ENCODE measurements at places on chromosomes 3 and 15.
A peak's percentile ranks its signal among the peaks of the same experiment; 100 is the strongest.

GRCh38 chr15:99143655-99144610 lies 39.1 kb downstream of the SYNM start:
- no peak for DNase-seq

DNA sequence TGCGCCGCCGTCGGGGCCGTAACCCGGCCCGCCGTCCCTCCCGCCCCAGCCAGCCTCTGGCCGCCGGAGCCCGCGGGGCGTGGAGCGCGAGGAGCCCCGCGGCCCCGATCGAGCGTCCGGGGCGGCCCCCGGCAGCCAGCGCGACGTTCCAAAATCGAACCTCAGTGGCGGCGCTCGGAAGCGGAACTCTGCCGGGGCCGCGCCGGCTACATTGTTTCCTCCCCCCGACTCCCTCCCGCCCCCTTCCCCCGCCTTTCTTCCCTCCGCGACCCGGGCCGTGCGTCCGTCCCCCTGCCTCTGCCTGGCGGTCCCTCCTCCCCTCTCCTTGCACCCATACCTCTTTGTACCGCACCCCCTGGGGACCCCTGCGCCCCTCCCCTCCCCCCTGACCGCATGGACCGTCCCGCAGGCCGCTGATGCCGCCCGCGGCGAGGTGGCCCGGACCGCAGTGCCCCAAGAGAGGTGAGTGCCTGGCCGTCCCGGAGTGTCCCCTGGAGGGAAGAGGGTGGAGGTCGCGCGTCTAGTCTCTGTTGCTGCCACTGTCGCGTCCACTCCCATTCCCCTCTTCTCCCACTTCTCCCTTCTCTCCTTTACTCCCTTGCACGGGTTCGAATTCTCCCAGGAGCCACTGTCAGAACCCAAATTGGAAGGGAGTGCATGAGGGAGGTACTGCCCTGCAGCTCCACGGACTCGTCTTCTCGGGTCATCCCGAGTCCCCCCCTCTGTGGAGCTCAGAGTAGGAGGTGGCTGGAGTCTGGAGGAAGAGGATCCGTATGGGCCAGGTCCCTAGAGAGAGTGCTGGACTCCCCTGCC lies 585 bp downstream of the CSK start:
- DNase-seq: no peak

DNA sequence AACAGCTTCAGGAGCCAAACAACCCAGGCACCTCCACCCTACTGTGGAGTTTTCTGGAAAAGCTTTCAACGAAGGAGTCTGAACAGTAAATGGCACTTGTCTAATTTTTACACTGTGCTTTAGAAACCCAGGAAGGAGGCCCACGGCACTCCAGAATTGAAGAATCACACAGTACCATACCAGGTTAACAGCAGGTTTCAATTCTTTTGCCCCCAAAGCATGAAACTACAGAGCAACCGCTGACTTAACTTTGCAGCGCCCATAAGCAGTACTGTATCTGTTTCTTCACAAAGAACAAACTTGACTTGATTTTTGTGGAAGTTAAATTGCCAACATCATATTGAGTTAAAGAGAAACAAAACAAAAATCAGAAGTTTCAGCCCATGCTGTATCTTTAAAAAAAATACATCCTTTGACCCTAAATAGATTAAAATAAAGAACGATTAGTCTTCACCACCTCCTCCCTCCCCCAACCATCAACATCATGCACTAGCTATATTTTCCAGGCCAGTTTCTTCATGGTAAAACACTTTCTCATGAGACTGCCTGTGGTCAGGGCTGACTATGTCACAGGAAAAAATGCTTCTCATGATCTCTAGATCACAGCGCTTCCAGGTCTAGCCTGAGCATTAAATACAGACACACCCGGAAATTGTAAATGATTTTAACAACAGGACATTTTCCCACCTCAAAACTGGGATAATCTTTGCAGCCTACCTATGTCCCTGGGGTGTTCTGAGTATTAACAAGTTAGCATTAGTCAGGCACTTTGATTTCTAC lies 456.3 kb downstream of the FOXP1 start:
- DNase-seq: no peak

DNA sequence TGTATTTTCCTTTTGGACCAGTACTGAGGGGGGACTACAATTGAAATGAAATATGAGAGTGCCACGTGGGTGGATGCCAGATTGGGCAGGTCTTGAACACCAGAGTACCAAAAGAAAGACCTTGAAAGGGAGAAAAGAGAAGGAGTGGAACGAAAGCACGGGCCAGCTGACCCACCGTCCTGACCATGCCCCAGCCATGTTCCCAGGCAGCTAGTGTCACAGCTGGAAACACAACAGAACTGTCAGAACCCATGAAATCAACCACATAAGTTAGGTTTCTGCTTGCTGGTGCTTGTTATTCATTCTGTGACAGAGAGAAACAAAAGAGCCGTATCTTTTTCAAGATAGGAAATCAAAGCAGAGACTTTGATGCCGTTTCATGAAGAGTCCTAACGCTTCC lies 268.8 kb downstream of the MEX3B start:
- DNase-seq: no peak

DNA sequence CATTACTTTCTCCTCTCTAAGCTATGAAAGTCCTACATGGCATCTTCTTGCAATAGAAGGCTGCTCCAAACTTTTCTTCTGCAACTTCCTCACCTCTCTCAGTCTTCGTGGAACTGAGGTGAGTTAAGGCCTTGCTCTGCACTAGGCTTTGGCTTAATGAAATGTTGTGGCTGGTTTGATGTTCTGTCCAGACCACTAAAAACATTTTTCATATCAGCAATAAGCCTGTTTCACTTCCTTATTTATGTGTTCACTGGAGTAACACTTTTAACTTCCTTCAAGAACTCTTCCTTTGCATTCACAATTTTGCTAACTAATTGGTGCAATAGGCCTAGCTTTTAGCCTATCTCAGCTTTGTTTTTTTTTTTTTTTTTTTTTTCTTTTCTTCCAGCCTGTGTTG lies 335.3 kb upstream of the NECTIN3 start:
- DNase-seq: no peak

- peak; percentile 78 for DNase-seq
Observed at GRCh38 chr3:152298393-152299248, 29.9 kb downstream of the MBNL1 start.

GRCh38 chr3:56855856-56856512 lies 54.2 kb upstream of the ARHGEF3 start:
- DNase-seq: no peak

- DNase-seq: no peak
Observed at GRCh38 chr15:51818150-51818549, 11.3 kb upstream of the TMOD3 start.

DNA sequence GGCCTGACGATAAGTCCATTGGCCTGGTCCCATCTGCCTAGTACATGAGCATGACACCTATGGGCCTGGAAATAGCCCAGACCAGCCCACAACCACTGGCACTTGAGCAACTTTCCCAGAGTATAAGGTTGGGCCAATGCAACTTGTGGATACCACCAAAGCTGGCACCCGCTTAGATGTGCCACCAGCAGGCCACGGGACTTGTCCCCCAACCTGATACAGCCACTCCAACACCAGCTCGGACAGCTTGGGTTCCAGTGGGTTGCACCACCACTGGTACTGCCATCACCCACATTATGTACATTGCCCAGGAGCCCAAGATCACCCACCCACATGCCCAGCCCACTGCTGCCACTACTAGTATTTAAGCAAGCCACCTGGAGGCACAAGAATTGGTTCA lies 381.2 kb downstream of the GBE1 start:
- DNase-seq: no peak

GRCh38 chr15:70274908-70275307 lies 177.2 kb upstream of the TLE3 start:
- DNase-seq: no peak

GRCh38 chr15:60800299-60801072 lies 321.5 kb upstream of the ICE2 start:
- DNase-seq: no peak

- peak; percentile 89 for DNase-seq
Observed at GRCh38 chr15:73982222-73982962, 9.7 kb downstream of the STOML1 start.

GRCh38 chr3:411226-411625 lies 214.7 kb downstream of the CHL1 start:
- DNase-seq: no peak

GRCh38 chr3:55782351-55782750 lies 295.2 kb upstream of the WNT5A start:
- DNase-seq: no peak

DNA sequence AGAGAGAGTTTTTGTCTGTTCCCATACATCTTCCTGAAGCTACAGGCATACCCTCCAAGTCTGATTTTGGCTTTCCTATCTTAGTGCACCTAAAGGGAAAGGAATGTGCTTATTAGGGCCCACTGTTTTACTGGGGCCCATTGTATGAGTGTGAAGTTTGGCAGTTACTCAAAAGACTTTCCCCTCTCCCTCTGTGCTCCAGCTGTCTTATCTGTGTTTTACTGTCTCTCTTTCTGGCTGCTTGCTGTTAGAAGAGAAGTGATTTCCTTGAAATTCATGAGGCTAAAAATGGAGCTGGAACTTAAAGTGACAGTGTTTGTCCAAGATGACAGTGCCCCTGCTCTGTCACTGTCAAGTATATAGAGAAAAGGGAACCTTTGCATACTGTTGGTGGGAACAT lies 436.2 kb downstream of the OCA2 start:
- DNase-seq: no peak

DNA sequence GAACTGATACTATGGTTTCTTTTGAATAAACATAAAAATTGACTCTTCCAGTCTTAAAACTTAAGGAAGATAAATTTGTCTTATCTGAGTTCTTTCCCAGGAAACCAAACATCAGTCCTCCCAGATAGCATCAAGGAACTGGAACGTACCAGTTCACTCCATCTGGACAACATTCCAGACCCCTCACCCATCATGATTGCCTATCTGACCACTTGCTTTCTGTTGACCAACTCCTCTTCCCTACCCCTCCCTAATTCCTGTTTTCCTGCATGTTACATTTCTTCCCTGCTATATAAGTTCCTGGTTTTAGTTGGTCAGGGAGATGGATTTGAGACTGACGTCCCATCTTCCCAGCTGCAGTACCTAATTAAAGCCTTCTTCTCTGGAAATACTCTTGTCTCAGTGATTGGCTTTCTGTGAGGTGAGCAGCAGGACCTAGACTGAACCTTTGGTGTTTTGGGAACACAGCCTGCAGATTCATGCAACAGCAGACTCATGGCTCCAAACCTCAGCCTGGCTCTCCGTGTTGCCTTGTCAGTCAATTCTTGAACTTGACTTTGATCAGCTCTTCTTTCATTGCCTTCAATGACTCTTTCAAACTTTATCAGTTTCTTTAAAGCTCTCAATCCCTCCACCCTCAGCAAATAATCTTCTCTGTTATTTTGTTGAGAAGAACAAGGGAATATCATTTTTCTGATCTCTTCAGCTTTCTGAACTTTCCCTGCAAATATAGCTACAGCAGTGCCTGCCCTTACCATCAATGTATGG lies 123.6 kb downstream of the RPL22L1 start:
- DNase-seq: no peak

GRCh38 chr3:107085261-107085660 lies 292.0 kb upstream of the CCDC54 start:
- no peak for DNase-seq

- peak; percentile 57 for DNase-seq
Observed at GRCh38 chr15:69576035-69576526, 123.5 kb downstream of the RPLP1 start.

DNA sequence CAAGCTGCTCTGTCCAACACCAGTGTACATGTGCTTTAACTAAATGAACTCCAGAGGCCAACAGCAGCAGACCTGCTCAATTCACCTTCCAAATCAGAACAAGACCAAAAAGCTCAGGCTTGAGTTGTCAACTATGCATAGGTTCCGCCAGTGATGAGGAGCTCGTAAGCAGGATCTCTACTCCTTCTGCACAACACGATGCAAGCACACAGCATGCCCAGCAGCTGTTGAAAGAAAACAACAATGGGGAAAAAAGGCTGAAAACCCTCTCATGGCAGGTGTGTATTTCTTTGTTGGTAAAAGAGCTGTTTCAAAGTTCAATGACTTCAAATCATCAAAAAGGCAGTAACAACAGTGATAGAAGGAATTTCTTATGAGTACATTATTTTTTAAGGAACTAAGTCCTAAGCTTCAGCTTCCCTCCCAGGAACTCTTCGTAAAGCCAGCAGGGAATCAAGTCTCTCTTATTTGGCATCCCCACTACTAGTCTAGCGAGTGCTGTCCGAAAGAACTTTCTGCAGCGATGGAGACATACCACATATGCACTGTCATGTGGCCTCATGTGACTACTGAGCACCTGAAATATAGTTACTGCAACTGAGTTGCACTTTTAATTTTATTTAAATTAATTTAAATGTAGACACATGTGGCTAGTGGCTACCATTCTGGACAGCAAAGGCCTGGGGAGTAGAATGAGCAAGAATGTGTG lies 24.1 kb downstream of the TSPAN3 start:
- DNase-seq: no peak

GRCh38 chr3:137787529-137787928 lies 23.4 kb downstream of the SOX14 start:
- DNase-seq: no peak

GRCh38 chr15:64938192-64938591 lies 26.5 kb downstream of the ANKDD1A start:
- DNase-seq: no peak

GRCh38 chr3:71881041-71881440 lies 96.1 kb upstream of the PROK2 start:
- DNase-seq: no peak

GRCh38 chr3:169558371-169558770 lies 105.1 kb downstream of the MECOM start:
- DNase-seq: no peak

DNA sequence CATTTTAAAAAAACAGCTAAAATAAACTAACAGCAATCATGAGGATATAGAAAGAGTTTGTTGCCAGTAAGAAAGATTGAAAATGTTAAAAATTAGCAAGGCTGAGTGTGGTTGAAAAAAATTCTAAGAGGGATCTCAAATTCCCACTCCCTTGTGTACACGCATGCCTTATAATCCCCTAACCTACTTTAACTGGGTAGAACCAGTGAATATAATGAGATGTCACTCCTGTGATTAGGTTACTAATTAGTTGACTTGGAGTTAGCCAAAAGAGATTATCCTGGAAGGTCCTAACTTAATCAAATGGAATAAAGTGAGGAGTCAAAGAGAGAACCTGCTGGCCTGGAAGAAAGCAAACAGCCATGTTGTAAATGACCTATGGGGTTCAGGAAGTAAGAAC lies 286.0 kb upstream of the TGFBR2 start:
- DNase-seq: no peak
